CD4-positive, alpha-beta T cell treated with Interleukin-17A for 4 hours (primary cell): ENCODE measurements at places on chromosomes 11 and 22.

GRCh38 chr11:105881027-105881426 lies 141.0 kb downstream of the MSANTD4 start:
- DNase-seq = no peak

- DNase-seq = no peak
Measured at GRCh38 chr22:32932176-32932575, 126.0 kb downstream of the SYN3 start.

DNA sequence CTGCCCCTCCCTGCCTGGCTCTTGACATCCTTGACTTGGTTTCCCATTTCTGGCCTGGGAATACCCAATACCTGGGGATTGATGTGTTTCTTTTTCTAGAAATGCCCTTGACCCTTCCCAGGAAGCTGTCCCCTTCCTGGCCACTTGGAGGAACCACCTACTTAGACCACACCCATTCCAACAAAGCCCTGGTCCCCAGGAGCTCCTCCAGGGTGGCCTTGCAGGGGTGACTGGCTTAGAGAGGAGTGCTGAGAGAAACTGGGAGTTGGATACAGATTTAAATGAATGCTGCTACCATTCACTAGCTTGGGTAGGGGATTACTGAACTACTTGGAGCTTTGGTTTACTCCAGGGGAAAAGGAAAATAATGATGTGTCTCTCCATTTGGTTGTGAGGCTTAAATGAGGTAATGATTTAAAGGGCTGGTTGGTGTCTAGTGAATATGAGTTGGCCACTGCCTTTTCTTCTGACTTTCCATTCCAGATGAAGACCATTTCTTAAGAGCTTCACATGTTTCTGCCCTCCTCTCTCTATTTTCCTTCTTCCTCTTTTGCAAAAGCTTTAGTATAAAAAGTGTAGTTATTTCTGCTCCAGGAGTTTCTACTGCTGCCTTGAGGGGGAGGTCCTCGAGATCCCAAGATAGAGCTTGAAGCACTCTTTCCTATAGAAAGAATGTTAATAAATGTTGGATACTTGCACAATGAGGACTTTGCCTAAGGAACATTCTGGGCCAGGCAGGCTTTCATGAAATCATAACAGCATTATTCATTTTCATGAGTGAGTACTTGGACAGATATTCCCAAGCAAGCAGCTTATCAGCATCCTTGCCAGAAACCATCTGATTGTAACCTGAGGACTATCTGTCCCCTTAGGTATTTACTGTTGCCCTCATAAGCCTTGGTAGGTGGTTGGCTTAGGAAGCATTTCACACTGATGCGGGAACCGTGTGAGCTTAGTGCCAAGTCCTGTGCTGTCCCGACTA lies 22.4 kb downstream of the PANX1 start:
- DNase-seq = no peak

DNA sequence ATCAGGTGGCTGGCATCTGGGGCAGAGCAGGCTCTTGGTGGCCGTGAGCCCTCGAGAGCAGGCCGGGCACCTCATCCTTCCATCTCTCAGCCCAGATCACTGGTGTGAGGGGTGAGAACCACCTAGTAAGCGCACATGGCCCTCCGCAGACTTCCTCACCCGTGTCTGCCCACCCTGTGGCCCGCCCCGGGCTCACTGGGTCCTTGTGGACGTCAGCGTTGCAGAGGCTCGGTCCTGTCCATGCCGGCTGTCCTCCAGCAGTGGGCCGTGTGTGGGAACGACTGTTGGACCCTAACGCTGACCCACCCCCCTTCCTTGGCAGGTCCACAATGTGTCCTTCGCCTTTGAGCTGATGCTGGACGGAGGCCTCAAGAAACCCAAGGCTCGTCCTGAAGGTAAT lies 17.2 kb upstream of the PARVG start:
- DNase-seq = no peak
